ENCODE measurements at places on chromosomes 12 and 14.

GRCh38 chr12:49623142-49623904 is at the start of gene PRPF40B:
PRPF40B (plus strand) TSS chr12:49623561; CDS start chr12:49623591, 30 bp downstream.
- DNase-seq = peak; percentile 86

GRCh38 chr14:99035712-99036610 is 236.0 kb downstream of the BCL11B start:
- no peak for DNase-seq

GRCh38 chr12:79983492-79983891 is 48.6 kb upstream of the PPP1R12A start:
- DNase-seq = no peak

GRCh38 chr12:80217011-80217535 is 117.7 kb downstream of the OTOGL start:
- no peak for DNase-seq

- peak; percentile 94 for DNase-seq
Observed at GRCh38 chr14:34539407-34540180, at the start of gene EAPP. EAPP (minus strand) TSS chr14:34539701; CDS start chr14:34539628, 73 bp downstream.

- DNase-seq = no peak
Observed at GRCh38 chr14:71721791-71722190, 210.4 kb upstream of the RGS6 start.

GRCh38 chr12:12451098-12451497 is 94.2 kb downstream of the BORCS5 start:
- DNase-seq = no peak

DNA sequence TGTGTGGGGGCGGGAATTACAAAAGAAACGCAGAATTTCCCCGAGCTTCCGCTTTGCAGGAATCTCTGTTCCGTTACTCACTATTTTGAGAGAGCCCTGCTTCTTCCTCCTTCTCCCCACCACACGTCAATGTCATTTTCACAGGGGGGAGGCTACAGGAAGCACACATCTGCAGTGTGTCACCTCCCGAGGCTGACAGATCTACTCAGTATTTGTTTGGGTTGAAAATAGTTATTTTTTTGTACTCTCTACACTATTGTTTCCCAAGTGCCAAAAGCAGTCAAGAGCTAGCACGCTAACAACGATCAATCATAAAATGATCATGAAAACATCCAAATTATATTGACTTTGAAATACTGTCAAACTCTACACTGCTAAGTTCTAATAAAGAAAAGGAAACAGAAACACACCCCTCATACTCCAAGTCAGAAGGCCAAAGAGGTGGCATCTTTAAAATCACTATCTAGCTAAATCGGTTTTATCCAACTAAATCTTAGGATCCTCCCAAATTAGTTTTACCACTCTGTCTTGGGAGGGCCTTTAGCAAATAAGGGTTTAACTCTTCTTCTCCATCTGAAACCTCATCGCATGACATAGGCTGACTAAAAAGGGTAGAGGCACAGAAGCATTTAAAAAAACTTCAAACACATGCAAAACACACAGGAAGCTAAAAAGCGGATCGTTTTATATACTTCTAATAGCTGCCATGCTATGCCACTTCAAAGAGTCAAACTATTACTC is 51.8 kb downstream of the FOXN3 start:
- DNase-seq = peak; percentile 55

- no peak for DNase-seq
Observed at GRCh38 chr14:99039331-99040041, 232.5 kb downstream of the BCL11B start.

GRCh38 chr14:92945959-92946846 is 23.3 kb downstream of the CHGA start:
- no peak for DNase-seq

- no peak for DNase-seq
Observed at GRCh38 chr14:37083599-37083998, 88.8 kb downstream of the SLC25A21 start.

DNA sequence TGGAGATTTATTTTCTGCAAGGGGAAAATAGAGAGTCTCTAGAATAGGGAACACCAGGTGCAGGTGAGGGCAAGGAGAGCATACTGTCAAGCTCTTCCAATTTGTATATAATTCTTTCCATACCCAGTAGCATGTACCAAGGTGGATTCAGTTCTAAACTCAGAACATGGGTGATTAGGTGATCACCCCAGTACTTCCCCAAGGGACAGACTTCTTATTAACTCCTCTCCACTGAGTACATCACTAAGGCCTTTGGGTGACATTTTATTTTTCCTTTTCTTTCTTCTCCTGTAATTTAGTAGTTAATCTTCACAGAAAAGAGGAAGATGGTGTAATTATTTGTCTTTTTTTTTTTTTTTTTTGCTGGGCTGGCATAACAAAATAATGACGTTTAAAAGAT is 54.2 kb downstream of the DIP2B start:
- DNase-seq = no peak

DNA sequence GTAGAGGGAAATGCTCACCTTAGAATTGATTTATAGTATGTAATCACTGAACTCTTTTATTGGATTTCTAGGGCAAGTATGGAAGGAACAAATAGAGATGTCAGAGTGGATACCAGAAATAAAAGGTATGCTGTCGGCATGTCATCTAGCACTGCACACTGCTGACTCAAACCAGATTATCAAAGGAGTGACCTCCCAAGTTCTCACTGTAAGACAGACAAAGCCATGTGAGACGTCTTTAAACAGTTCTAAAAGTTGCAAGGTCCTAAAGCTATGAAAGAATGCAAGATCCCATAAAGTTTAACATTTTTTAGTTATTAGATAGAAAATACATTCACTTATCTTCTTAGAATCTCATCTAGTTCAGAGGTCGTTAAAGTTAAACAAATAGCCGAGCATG is 70.0 kb upstream of the CPM start:
- no peak for DNase-seq

GRCh38 chr14:60356386-60356785 is 107.4 kb downstream of the PPM1A start:
- DNase-seq = no peak

DNA sequence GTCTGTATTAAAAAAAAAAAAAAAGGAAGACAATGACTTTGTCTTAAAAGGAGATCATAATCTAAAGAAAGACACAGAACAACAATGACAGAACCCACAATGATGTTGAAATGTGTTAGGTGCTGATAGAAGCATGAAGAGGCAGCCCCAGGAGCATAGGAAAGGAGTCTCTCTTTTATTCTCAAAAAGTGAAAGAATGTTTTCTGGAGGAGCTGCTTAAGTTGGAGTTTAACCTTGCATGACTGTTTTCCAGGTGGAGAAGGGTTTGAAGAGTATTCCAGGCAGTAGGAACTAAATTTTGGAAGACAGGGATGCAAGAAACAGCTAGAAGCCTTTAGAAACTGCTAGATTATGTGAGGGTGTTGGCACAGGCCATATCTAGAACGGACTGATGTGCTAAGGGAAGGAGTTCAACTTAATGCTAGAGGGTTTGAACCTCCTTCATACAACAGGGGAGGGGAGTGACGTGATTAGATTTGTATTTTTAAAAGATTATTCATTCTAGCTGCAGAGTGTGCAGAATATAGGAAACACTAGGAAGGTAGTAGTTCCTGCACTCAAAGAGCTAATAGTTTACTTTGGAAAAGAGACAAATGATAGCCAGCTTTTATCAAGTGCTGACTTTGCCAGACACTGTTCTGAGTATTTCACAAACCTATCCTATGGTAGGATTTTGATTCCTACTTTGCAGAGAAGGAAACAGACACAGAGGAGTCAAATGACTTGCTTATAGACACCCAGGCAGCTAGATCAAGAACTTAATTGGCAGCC is 4.6 kb upstream of the RPL6 start:
- no peak for DNase-seq

GRCh38 chr12:114166362-114166761 is 200.2 kb upstream of the RBM19 start:
- DNase-seq = no peak

DNA sequence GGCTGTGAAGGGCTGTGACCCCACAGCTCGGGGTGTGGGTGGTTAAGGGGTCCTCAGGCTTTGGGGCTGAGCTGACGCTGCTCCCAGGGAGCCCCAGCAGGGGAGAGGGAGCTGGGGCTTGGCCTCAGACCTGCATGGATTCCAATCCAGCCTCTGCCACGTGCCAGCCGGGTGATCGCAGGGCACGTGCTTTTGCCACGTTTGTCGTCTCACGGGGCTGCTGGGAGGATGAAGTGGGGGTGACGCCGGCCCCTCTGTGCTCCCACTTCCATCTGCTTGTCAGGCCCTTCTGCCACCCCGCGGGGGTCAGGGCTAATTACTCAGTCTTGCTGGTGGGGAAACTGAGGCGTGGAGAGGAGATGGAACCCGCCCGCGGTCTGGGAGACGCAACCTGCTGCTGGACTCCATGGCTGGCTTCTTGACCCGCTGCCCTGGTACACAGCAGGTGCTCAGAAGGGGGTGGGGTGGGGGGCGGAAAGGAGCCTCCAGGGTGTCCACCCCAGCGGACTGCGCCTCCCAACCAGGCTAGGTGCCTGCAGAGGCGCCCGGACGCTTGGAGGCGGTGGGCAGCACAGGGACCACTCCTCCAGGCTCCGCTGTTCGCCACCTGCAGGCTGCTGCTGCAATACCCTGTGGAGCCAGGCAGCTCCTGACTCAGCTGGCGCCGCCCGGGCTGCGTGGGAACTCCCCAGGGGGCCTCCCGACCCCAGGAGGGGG is 36.4 kb upstream of the PRIMA1 start:
- DNase-seq = no peak

DNA sequence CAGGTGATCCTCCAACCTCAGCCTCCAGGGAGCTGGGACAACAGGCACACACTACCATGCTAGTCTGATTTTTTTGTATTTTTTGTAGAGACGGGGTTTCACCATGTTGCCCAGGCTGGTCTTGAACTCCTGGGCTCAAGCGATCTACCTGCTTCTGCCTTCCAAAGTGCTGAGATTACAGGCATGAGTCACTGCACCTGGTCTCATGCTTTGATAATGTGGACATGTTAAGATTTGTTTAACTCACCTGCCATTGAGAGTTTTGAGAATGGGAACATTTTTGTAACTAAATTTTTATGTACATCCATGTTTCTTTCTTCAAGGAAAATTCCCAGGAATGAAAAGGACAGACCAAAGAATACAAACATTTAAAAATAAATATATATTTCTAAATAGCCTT is 121.2 kb downstream of the MIPOL1 start:
- DNase-seq = no peak

- no peak for DNase-seq
Observed at GRCh38 chr12:17577405-17577804, 512.6 kb downstream of the RERGL start.

Measured in activated naive CD8-positive, alpha-beta T cell treated with anti-CD3 and anti-CD28 coated beads, Interleukin-2, amount 50 U/mL, for 24 hours (primary cell).